ENCODE measurements at places on chromosomes 6 and 20.

- no peak for DNase-seq
Measured at GRCh38 chr6:22891934-22892333, 322.6 kb downstream of the HDGFL1 start.

GRCh38 chr6:378958-379409 is 12.6 kb upstream of the IRF4 start:
- DNase-seq: no peak

- no peak for DNase-seq
Measured at GRCh38 chr6:5082487-5083306, 2.4 kb upstream of the PPP1R3G start.

GRCh38 chr20:61806995-61807394 is 258.7 kb downstream of the TAF4 start:
- no peak for DNase-seq

DNA sequence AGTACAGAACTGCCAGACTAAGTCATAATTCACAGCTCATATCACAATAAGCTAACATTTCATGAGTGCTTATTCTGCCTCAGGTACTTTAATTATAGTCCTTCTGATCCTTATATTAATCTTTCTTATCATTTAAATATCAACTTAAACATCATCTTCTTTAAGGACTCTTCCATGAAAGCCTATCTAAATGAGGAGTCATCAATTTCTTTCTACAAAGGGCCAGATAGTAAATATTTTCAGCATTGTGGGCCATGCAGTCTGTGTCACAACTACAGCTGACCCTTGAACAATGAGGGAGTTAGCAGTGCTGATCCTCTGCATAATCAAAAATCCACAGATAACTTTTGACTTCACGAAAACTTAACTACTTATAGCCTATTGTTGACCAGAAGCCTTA is 306.4 kb downstream of the TSHZ2 start:
- DNase-seq: no peak

All from activated CD8-positive, alpha-beta memory T cell treated with anti-CD3 and anti-CD28 coated beads, Interleukin-2, amount 50 U/mL, for 4 hours (primary cell).